Left cardiac atrium (tissue), 4 donors: ENCODE measurements at places on chromosomes 7 and 10. TPM values are rescaled to one million over a fixed set of nuclear protein-coding genes. Genes with fewer than 3 reads are reported as not detected.

- peak; percentile 43 for DNase-seq
Measured at GRCh38 chr10:116690356-116691322, 51.7 kb downstream of the HSPA12A start.

- no peak for DNase-seq
Measured at GRCh38 chr10:100978901-100979195, 8.4 kb downstream of the MRPL43 start.

Gene SOSTDC1
- total RNA-seq, result 2.8 TPM

- no peak for DNase-seq
Measured at GRCh38 chr7:50552139-50552538, 13.1 kb downstream of the DDC start.
